ENCODE measurements at places on chromosomes 3 and 15.
A peak's percentile ranks its signal among the peaks of the same experiment; 100 is the strongest.

DNA sequence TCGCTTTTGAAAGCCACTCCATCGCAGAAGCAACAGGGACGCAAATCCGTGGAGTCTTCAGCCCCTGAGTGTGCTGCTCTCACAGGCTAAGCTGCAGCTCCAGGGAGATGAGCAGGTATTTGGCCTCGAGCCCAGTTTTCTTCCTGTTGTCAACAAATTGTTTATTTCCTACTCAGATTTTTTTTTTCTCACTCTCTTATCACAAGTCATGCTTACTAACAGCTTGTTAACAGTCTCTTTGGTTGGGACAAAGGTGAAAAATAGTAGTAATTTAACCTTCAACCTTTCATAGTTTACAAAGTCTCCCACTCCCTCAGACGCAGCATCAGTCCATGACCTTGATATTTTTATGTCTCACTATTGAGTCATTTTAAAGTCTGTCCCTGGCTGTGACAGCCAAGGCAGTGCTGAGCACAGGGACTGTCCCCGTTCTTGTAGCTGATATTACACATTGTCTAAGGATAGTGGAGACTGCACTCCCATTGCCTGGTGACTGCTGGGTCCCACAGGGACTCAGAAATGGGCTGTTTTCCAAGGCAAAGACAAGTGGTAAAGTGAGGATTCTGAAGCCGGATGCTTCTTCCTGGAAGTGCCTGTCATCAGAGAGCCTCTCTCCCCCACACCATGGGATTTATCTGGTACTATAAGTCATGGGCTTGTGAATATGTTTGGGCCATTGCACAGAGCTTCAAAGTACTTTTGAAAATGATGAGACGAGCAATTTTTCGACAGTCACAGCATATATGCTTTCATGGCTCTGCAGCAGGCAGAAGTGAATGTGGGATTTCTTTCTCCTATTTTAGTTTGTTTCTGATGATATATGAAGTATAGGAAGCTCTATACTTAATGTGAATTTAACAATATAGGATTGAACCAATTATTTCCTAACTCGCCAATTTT is 59.8 kb upstream of the UNC13C start:
- no peak for DNase-seq

DNA sequence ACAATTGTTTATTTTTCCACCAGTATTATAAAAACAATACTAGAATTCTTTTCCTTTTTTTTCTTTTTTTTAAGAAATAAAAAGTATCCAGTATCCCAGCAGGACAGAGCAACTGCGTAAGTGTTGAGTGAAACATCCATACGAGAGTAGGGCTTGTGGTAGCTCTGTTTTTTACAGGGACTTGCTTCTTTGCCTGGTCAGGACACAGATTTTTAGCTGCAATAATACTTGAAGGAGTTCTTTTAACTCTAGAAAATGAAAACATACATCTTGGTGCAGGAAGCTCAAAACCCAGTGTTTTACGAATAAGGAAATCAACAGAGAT is 297.7 kb upstream of the NR2E3 start:
- no peak for DNase-seq

GRCh38 chr3:141150081-141150830 is 81.4 kb upstream of the PXYLP1 start:
- DNase-seq: no peak

DNA sequence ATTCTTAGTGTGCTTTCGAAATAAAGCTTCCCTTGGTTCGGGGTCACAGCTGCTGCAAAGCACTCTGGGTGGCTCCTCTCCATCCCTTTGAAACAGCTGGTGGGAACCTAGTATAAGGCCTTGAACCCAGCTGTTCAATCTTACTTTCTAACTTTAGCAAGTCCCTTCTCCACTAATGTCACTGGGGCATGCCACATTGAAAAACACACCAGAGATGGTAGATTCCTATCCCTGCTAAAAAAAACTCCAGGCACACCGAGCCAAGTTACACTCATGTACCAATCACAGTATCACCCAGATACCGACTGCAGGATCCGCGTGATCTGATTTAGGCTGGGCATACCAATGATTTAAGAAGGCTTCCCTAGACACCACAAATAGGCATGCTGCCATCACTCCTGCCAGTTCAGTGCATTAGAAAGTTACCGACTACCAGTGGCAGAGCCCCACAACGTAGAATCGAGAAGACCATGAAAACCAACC is 65.0 kb downstream of the WWTR1 start:
- peak; percentile 25 for DNase-seq

DNA sequence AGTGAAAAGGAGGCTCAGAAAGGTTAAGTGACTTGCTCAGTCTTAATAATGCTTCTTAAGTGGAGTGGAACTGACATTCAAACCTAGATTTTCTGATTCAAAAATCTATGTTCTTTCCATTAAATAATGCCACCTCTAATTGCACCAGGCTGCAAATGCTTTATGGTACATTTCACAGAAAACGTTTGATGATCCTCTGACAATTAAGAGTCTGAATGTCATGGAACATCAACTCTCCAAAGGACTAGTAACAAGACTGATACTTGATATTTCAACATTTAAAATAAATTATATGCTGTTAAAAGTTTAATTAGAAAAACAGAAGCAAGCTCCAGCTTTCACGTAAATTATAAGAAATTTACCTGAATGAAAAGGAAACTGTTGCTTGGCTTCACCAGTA is 151.5 kb downstream of the TBL1XR1 start:
- DNase-seq: no peak

GRCh38 chr15:76184650-76185035 is 124.9 kb downstream of the TMEM266 start:
- no peak for DNase-seq

- DNase-seq: peak; percentile 4
Observed at GRCh38 chr3:42451116-42451515, 40.7 kb upstream of the LYZL4 start.

DNA sequence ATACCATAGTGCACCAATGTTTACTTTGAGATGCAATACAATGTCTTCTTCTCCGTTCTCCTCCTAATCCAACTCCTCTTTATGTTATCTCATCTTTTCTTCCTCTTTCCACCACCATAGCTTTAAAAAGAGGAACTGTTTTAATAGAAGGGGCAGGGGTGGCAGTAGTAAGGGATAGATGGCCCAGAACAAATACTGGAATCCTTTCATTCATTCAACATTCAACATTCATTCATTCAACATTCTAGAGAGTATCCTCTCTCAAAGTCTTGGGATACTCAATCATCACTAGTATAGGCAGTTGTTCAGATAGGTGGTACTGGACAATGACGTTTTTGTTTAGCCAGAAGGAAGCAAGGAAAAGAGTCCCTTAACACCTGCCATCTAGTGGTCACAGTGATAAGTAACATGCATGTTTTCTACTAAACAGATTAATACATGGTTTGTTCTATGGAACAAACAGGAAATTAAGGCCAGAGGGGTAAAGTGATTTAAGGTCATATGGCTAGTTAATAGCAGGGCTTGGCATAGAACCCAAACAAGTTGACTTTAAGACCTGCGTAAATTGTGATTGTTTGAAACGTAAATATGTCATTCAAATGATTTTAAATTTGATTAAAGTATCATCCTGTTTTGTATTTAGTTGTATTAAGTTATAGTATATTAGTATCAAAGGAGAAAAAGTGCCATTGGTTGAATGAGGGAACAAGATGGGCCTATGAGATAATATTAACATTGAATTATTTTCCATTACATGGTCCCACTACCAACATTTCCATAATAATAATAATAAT is 26.9 kb upstream of the EHHADH start:
- peak; percentile 68 for DNase-seq

DNA sequence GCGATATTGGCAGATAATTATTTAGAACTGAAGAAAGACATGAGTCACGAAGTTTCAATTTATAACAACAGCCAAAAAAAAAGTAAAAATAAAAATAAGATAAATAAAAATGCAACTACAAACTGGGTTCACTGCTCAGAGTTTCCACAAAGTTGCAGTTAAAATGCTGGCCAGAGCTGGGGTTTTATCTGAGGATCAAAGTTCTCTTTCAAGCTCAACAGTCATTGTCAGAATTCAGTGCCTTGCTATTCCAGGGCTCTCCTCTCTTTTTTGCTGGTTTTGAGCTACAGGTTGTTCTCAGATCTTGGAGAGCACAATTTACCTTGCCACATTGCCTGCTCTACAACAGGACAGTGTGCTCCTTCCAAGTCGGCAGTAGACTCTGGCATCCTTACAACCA is 60.1 kb downstream of the PYDC2 start:
- no peak for DNase-seq

- DNase-seq: no peak
Observed at GRCh38 chr15:91122296-91122695, 22.2 kb downstream of the SV2B start.

DNA sequence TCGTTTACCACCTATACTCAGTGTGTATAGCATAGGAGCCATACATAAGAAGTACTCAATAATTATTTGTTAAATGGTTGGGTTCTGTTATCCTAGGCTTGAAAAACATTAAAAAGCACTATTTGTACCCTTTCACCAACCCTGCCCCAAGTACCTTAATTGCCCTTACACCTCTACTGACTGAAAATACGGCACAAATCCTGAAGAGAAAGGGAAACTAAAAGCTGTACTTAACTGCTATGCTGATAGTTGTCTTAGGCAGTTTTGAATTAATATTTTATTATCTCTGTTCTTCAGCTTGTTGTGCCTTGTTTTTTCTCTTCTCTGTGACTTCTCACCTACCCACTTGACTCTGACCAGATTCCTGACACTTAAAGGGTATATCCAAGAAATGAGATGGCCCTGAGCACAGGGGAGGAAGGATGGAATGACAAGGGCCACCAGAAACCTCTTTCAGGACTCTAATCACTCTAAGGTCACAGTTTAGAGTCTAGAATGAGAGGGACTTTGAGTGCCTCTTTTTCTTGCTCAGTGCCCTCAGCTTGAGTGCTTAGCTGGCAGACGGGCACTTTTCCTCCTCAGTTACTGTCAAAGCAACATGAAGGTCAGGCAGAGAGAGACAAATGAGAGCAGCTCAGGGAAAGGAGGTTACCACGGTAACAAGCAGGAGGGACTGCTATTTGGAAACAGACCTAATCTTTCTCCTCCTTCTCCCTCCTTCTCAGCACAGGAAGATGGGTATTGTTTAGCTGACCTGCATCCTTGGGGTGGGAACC is 136.5 kb downstream of the ZNF609 start:
- DNase-seq: peak; percentile 61

- no peak for DNase-seq
Observed at GRCh38 chr3:57793737-57794187, 37.7 kb downstream of the SLMAP start.

DNA sequence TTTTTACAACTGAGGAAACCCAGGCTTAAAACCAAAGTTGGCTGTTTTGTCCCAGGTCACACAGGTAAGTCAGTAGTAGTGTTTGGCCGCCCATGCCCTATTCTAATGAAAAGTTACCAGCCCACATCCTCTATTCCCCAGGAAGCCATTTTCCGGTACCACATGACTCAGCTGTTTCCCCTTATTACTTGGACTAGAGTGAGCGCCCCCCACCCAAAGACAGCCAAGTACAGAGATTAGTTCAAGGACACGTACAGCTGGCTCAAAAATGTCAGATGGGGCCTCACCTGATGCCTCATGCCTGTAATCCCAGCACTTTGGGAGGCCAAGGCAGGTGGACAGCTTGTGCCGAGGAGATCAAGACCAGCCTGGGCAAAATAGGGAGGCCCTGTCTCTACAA is 8.5 kb upstream of the KLHL6 start:
- no peak for DNase-seq

DNA sequence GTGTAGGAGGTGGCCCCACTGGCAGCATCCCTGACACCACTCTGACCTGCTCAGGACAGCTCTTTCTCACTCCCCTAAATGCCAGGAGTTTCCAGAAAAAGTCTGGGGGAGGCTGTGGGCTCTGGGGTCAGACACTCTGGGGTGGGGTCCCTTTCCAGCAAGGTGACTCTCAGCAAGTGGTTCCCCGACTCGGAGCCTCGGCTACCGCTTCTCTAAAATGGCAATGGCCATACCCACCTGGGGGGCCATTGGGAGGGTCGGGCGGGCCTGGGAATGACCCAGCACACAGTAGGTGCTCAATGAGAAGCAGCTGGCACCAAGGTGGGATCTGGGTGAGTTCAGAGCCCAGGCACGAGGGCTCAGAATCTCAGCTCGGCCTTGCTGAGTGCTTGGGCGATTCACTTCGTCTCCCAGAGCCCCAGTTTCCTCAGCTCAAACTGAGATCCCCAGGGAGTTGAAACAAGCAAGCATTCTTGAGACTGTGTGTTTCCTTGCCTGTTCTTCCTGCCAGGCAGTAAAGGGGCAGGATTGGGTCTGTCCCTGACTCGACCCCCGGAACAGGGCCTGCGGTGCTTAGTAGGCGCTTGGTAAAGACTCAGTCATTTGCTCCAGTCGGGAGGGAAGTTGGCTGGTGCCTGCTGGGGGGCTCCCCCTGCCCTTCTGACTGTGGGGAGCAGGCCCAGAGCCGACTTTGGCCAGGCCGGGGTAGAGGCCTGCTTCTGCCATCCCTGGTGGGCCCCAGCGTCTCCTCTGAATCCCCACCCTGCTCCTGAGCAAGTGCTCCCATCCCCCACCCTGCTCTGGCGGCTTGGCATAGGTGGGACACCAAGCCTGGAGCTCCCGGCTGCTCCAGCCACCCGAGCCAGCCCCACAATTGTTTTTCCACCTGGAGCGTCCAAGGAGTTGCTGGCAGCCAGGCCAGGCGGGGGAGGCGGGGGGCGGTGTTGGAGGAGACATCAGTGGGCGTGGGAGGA is 32.9 kb upstream of the FBLN2 start:
- DNase-seq: no peak

DNA sequence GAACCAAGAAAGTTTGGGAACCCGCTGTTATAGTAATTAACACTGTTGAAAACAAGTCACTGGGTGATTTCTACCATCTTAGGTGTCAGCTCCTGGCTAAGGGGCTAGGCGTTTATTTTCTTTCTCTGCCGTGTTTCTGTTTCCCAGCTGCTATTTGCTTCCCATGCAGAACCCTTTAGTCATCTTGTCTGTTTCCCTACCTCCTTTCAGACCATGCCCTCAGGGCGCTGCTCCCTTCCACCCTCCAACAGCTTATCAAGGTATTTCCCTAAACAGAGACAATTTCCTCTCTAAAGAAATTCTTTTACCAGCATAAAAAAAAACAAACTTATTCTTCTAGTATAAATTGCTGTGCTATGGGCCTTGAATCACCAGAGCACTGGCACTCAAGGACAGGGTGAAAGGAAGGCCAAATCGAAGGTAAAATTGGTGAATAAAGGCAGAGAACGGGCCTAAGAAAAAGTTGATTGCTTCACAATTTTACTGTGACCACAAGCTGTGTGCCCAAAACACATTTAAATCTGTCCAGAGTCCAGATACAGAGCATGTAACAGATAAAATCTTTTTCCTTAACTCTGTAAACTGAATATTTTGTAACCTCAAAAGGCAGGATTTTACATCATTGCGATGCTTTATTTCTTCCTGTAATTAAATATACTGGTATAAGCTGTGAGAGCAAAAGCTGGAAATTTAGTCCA is 319.2 kb downstream of the ZNF621 start:
- DNase-seq: no peak

- peak; percentile 69 for DNase-seq
Observed at GRCh38 chr15:74209997-74210671, 7.5 kb upstream of the STRA6 start.

- DNase-seq: no peak
Observed at GRCh38 chr15:71187078-71187477, 71.8 kb downstream of the THSD4 start.

- peak; percentile 78 for DNase-seq
Observed at GRCh38 chr15:35289024-35289617, 204.0 kb upstream of the NANOGP8 start.
